Neural crest cell (in vitro differentiated cells): ENCODE measurements at places on chromosomes 16 and 17. TPM values are rescaled to one million over a fixed set of nuclear protein-coding genes. Genes with fewer than 3 reads are reported as not detected.

DNAAF8 gene
- 0.68 and 0.96 TPM in 2 replicates for total RNA-seq

CDYL2 gene
- total RNA-seq, result 4.5 and 5.2 TPM in 2 replicates

FBXO39 gene
- not detected in 2 replicates for total RNA-seq

TNK1 gene
- total RNA-seq, result 0.21 and 0.43 TPM in 2 replicates

HCRT gene
- total RNA-seq, result 0.47 TPM in 1 of 2 replicates, not detected in the other

RHBDF1 gene
- 46.5 TPM in 2 replicates for total RNA-seq

CFAP97D1 gene
- not detected in 2 replicates for total RNA-seq

KLHL11 gene
- 20.4 and 20.6 TPM in 2 replicates for total RNA-seq

CLEC18A gene
- 3.1 and 3.8 TPM in 2 replicates for total RNA-seq

TM4SF5 gene
- total RNA-seq, result not detected in 2 replicates

LRRC37A gene
- 2.9 and 3.6 TPM in 2 replicates for total RNA-seq

HEXIM2 gene
- 9.5 and 10.4 TPM in 2 replicates for total RNA-seq

KRTAP2-2 gene
- not detected in 2 replicates for total RNA-seq

CCL1 gene
- total RNA-seq, result not detected in 2 replicates

CYB5D1 gene
- 12.7 and 13.3 TPM in 2 replicates for total RNA-seq

ITFG1 gene
- 30.9 and 32.4 TPM in 2 replicates for total RNA-seq

ZNF232 gene
- total RNA-seq, result 41.9 and 43.9 TPM in 2 replicates

CACNA1G gene
- total RNA-seq, result 1.1 TPM in 2 replicates

KRT32 gene
- not detected in 2 replicates for total RNA-seq

NPTX1 gene
- 1.6 and 1.9 TPM in 2 replicates for total RNA-seq

REXO5 gene
- 9.5 and 10.1 TPM in 2 replicates for total RNA-seq

C16orf78 gene
- total RNA-seq, result not detected in 2 replicates

CDH5 gene
- 0.45 and 0.56 TPM in 2 replicates for total RNA-seq

FLOT2 gene
- 132 and 133 TPM in 2 replicates for total RNA-seq

SNN gene
- total RNA-seq, result 89.4 and 93.5 TPM in 2 replicates

CPHXL2 gene
- total RNA-seq, result not detected in 2 replicates

CDC42EP4 gene
- total RNA-seq, result 31.0 and 33.4 TPM in 2 replicates

NXPH3 gene
- total RNA-seq, result 0.79 and 1.1 TPM in 2 replicates

MCRIP1 gene
- total RNA-seq, result 189 and 200 TPM in 2 replicates

WFDC1 gene
- total RNA-seq, result 0.14 and 0.30 TPM in 2 replicates

PPP1R9B gene
- 67.1 and 68.8 TPM in 2 replicates for total RNA-seq

USP31 gene
- total RNA-seq, result 13.7 and 15.2 TPM in 2 replicates

GUCY2D gene
- not detected in 2 replicates for total RNA-seq

CHST4 gene
- total RNA-seq, result not detected in 2 replicates

SLC2A4 gene
- 5.8 and 6.1 TPM in 2 replicates for total RNA-seq

RAB37 gene
- not detected in 2 replicates for total RNA-seq

GAS7 gene
- 72.7 and 84.8 TPM in 2 replicates for total RNA-seq

ACAP1 gene
- 1.2 and 1.3 TPM in 2 replicates for total RNA-seq

NETO2 gene
- 105 TPM in 2 replicates for total RNA-seq

CENPX gene
- 129 and 135 TPM in 2 replicates for total RNA-seq

TEKT5 gene
- total RNA-seq, result 0.25 and 0.68 TPM in 2 replicates

GRB7 gene
- not detected in 2 replicates for total RNA-seq

LDHD gene
- 0.56 TPM in 1 of 2 replicates, not detected in the other for total RNA-seq

SLC12A3 gene
- not detected in 2 replicates for total RNA-seq

PRM2 gene
- not detected in 2 replicates for total RNA-seq

PRKCB gene
- total RNA-seq, result 0.77 and 0.80 TPM in 2 replicates

MT4 gene
- not detected in 2 replicates for total RNA-seq

HBM gene
- not detected in 2 replicates for total RNA-seq

WWOX gene
- 30.5 and 33.6 TPM in 2 replicates for total RNA-seq

ALOX15B gene
- total RNA-seq, result not detected in 2 replicates

OTOA gene
- 0.21 and 0.34 TPM in 2 replicates for total RNA-seq
